ENCODE measurements at places on chromosomes 4 and X.

GRCh38 chr4:8860892-8861575 is 10.6 kb downstream of the HMX1 start:
- H3K27ac ChIP-seq, result no peak overlapping the region
- peaks cover 38% of the 10 kb centered on the region for H3K27me3 ChIP-seq
- H3K36me3 ChIP-seq, result no peaks in the 10 kb centered on the region
- no peak overlapping the region for H3K4me3 ChIP-seq
- DNase-seq, result no peak
- peaks cover 6% of the 10 kb centered on the region for H3K4me1 ChIP-seq

DNA sequence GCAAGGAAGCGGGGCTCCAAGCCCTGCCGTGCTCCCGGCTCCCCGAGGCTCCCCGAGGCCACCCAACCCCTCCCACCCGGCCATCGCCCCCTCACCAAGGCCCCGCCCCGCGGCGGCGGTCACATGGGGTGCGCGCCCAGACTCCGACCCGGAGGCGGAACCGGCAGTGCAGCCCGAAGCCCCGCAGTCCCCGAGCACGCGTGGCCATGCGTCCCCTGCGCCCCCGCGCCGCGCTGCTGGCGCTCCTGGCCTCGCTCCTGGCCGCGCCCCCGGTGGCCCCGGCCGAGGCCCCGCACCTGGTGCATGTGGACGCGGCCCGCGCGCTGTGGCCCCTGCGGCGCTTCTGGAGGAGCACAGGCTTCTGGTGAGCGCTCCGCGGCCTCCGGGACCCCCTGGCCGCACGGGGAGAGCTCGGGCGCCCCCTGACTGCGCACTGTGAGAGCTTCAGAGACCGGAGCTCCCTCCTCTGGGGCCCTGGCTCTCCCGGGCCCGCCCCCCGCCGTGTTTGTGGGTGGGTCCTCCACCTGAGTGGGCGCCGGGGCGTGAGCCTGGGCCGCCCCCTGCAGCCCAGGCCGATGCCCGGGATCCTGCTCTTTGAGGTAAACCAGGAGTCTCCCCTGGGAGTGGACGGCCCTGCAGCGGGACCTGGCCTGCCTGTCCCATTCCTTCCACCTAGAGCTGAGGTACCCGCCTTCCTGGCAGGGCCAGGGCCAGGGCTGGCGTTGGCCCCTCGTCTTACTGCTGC is at the start of gene IDUA:
IDUA (plus strand) TSS at position 166 of the 745 bp plus-strand sequence; CDS start at position 207, 41 bp downstream.
- no peak within 1 kb of the TSS for H3K27ac ChIP-seq
- H3K4me3 ChIP-seq, result peak within 1 kb of the TSS; percentile 94
- H3K27me3 ChIP-seq, result peaks cover 4% of the 10 kb centered on the region
- H3K4me1 ChIP-seq, result peaks cover 11% of the 10 kb centered on the region
- H3K36me3 ChIP-seq, result no peaks in the 10 kb centered on the region
- peak; percentile 84 for DNase-seq

GRCh38 chr4:99966692-99967091 is 16.6 kb upstream of the H2AZ1 start:
- H3K4me3 ChIP-seq, result no peak overlapping the region
- H3K36me3 ChIP-seq, result no peaks in the 10 kb centered on the region
- no peak for DNase-seq
- H3K27me3 ChIP-seq, result no peaks in the 10 kb centered on the region

GRCh38 chrX:131985526-131986049 is 37.5 kb upstream of the STK26 start:
- no peaks in the 10 kb centered on the region for H3K36me3 ChIP-seq
- H3K4me3 ChIP-seq, result no peak overlapping the region
- DNase-seq, result no peak
- H3K27me3 ChIP-seq, result peaks cover 3% of the 10 kb centered on the region
- peaks cover 18% of the 10 kb centered on the region for H3K4me1 ChIP-seq

- H3K4me3 ChIP-seq, result no peak overlapping the region
- H3K36me3 ChIP-seq, result no peaks in the 10 kb centered on the region
- H3K27ac ChIP-seq, result no peak overlapping the region
- H3K4me1 ChIP-seq, result no peaks in the 10 kb centered on the region
- no peak for DNase-seq
Measured at GRCh38 chrX:100979881-100980607, 10.5 kb downstream of the ARL13A start.

- H3K27ac ChIP-seq, result no peak overlapping the region
- H3K36me3 ChIP-seq, result no peaks in the 10 kb centered on the region
- peaks cover under 1% of the 10 kb centered on the region for H3K4me1 ChIP-seq
- H3K4me3 ChIP-seq, result no peak overlapping the region
Measured at GRCh38 chr4:148436512-148436911, 5.7 kb downstream of the NR3C2 start.

DNA sequence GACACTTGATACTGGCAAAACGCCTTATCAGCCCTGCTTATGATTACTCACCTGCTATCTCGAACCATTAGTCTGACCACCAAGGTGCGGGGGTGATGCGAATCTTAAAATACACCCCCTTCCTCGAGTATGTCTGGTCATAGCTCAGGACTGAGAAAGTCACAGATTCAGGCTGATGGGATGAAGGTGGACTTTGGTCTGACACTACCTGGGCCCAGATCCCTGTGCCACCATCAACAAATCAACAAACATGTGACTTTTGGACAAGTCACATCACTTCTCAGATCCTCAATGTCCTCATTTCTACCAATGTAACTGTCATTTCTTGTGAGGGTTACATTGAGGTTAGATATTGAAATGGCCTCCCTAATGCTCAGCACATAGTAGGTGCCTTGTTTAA is 9.8 kb upstream of the MSN start:
- no peak for DNase-seq
- no peak overlapping the region for H3K4me3 ChIP-seq
- H3K27me3 ChIP-seq, result no peaks in the 10 kb centered on the region
- H3K27ac ChIP-seq, result no peak overlapping the region
- no peaks in the 10 kb centered on the region for H3K36me3 ChIP-seq

DNA sequence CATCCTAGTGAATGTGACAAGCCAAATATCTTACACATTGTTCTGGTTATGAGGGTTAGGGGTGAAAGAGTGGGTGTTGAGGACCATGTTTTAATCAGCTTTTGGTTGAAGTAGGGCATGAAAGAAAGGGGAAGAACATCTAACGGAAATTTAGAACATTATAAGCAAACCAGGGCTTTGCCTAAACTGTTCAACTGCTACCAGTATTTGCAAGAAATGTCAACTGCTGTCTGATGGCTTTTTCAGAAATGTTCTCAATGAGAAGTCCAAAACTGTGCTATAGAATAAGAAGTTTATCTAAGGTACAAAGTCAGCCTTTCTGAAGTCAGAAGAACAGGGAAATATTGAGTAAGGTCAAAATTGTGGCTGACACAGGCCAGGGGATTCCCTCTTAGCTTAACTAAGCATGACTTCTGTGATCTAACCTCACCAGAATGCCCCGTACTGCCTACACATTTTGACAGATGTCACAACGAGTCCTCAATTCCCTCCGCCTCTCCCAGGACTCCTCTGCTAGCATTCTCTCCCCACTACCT is 67.1 kb downstream of the DTHD1 start:
- H3K4me1 ChIP-seq, result peaks cover 11% of the 10 kb centered on the region
- no peak overlapping the region for H3K4me3 ChIP-seq
- H3K27me3 ChIP-seq, result no peaks in the 10 kb centered on the region

All from endothelial cell (in vitro differentiated cells).